Caco-2 (cell line): ENCODE measurements at places on chromosomes 2 and 18. TPM values are rescaled to one million over a fixed set of nuclear protein-coding genes. Genes with fewer than 3 reads are reported as not detected.

Gene BMP10
- total RNA-seq: not detected in 2 replicates

Gene CYP1B1
- total RNA-seq: 1.3 and 1.8 TPM in 2 replicates

Gene LOXL3
- total RNA-seq: 13.8 and 15.9 TPM in 2 replicates

Gene KIAA2012
- total RNA-seq: 0.27 and 0.37 TPM in 2 replicates

Gene ARHGAP15
- not detected in 2 replicates for total RNA-seq

Gene EGR4
- total RNA-seq: 0.30 TPM in 1 of 2 replicates, not detected in the other

Gene RUFY4
- not detected in 2 replicates for total RNA-seq

DNA sequence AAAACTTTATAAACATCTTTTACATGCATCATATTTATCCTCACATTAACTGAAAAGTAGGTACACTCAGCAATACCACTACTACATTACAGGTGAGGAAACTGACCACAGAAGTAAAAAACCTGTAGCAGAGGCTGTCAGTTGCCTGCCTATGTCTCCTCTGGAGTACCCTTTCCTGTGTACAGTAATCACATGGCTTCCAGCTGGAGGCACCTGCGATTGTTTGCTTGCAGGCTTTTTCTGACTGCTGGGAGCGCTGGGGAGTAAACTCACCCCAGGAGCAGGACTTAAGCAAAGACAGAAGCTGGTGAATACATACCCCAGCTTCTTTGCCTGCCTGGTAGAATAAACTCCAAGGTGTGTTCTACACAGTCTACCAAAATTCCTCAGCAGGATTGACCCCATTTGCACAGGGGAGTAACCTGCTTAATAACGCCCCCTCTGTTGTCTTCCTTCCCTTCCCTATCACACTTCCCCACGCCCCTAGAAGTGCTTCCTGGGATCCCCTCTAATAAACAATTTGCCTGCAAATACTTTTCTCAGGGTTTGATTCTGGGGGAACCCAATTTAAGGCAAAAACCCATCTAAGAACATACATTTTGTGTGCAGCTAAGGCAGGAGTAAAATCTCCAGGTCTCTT is 138.9 kb downstream of the PTH2R start:
- no peak overlapping the region for H3K27ac ChIP-seq
- no peaks in the 10 kb centered on the region for H3K27me3 ChIP-seq
- no peaks in the 10 kb centered on the region for H3K36me3 ChIP-seq
- H3K4me3 ChIP-seq: no peak overlapping the region
- peaks cover 25% of the 10 kb centered on the region for H3K4me1 ChIP-seq

DNA sequence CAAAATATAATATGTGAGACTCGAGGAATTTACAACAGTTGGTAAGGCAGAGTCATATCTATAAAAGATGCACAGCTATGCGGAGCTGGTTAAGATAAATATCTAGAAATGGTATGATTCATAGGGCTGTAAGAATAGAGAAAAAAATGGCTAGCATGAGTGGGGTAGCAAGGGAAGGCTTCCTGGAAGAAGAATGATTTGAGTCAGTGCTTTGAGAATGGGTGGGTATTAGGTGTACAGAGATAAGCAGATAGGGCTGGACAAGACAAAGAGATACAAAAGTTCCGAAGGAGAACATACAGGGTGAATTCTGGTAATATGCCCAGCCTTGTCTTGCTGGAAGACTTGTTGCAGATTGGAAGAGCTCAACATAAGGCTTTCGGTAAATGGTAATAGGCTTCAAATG is 291.5 kb upstream of the CCDC68 start:
- H3K4me3 ChIP-seq: no peak overlapping the region
- peak overlapping the region; percentile 81 for H3K27ac ChIP-seq
- no peaks in the 10 kb centered on the region for H3K27me3 ChIP-seq
- H3K4me1 ChIP-seq: peaks cover 44% of the 10 kb centered on the region
- DNase-seq: no peak

GRCh38 chr2:175309799-175310198 is 128.3 kb upstream of the ATP5MC3 start:
- no peaks in the 10 kb centered on the region for H3K36me3 ChIP-seq
- peak; percentile 58 for DNase-seq
- no peaks in the 10 kb centered on the region for H3K27me3 ChIP-seq
- no peak overlapping the region for H3K4me3 ChIP-seq
- H3K27ac ChIP-seq: no peak overlapping the region
- H3K4me1 ChIP-seq: no peaks in the 10 kb centered on the region

DNA sequence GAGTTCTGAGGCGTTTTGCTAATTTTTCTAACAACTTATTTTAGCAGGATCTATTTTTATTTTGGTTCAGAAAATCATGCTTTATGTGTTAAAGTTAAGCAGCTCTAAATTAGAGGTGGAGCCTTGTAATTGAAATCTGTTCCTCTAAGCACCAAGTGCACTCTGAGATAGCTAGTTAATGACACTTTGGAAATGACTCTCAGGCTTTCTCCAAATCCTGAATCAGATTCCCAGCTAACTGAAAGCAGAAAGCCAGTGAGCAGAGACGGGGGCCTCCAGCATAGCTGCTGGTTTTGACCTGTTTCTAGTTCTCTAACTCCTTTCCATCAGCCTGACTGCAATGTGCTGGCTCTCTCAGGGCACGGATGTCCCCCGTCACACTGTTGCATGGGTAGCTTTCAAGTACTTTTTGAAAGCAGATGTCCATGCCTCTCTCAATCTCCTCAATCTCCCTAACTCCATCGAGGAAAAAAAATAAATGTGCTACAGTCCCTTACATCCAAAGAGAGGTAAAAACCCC is 326.5 kb downstream of the SATB2 start:
- no peak overlapping the region for H3K27ac ChIP-seq
- no peak overlapping the region for H3K4me3 ChIP-seq
- no peak for DNase-seq
- H3K27me3 ChIP-seq: no peaks in the 10 kb centered on the region
- 0 out of 2 replicates have a peak, but pooled peaks cover under 1% of the 10 kb centered on the region for H3K4me1 ChIP-seq

DNA sequence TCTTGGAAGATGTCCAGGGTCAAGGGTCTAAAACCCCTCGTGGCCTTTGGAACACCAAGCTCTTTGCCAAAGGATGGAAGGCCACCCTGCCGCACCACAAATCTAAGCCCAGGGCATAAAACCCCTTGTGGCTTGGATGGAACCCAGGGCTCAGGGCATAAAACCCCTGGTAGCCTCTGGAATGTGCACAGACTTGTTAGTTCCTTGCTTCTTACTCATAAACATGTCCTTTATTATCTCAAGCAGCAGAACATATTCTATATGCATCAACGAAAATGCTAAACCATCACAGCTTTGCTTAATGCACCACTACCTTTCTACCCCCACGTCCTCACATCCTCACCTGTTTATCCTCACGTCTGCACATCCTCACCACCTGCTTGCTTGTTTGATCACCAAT is 998.0 kb downstream of the DSC3 start:
- no peak for DNase-seq
- no peak overlapping the region for H3K4me3 ChIP-seq
- no peaks in the 10 kb centered on the region for H3K27me3 ChIP-seq
- H3K36me3 ChIP-seq: no peaks in the 10 kb centered on the region
- H3K27ac ChIP-seq: no peak overlapping the region

DNA sequence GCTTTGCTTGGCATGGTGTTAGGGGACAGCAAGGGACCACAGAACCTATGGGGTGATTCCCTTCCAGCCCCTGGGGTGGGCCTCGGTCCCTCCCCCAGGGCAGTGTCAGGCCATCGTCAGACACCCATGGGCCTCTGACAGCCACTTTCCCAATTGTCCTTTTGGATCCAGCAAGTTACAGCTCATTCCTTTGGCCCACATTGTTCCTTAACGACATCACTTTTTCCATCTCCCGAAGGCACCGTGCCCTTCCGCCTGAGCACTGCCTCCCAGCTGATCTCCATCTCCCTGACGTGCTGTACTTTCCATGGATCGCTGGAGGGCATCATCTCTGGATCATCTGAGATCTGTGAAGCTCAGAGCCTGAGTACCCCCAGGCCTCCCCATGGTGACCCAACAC is 10.4 kb upstream of the KCNK3 start:
- H3K27me3 ChIP-seq: no peaks in the 10 kb centered on the region
- H3K36me3 ChIP-seq: no peaks in the 10 kb centered on the region
- H3K4me1 ChIP-seq: 0 out of 2 replicates have a peak, but pooled peaks cover under 1% of the 10 kb centered on the region

DNA sequence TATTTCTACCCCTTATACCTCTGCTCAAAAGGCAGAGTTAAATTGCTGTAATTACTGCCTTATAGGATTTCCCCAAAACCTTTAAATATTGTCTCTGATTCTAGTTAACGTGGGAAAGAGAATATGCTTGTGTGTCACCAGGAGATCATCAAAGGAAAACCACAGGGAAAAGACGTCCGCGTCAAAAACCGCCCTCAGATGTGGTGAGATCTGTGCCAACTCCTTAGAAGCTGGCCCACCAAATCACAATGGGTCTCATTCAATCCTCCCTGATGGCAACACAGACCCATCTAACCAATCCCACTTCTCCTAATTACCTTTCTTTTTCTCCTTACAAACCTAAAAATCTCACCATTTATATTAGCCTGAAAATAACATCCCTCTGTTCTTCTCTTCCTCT is 25.4 kb downstream of the VPS54 start:
- H3K4me1 ChIP-seq: peaks cover 29% of the 10 kb centered on the region
- no peaks in the 10 kb centered on the region for H3K36me3 ChIP-seq

GRCh38 chr2:134778372-134778771 is 59.6 kb upstream of the TMEM163 start:
- no peak overlapping the region for H3K4me3 ChIP-seq
- DNase-seq: no peak
- H3K4me1 ChIP-seq: 0 out of 2 replicates have a peak, but pooled peaks cover 3% of the 10 kb centered on the region
- no peaks in the 10 kb centered on the region for H3K36me3 ChIP-seq
- no peaks in the 10 kb centered on the region for H3K27me3 ChIP-seq

DNA sequence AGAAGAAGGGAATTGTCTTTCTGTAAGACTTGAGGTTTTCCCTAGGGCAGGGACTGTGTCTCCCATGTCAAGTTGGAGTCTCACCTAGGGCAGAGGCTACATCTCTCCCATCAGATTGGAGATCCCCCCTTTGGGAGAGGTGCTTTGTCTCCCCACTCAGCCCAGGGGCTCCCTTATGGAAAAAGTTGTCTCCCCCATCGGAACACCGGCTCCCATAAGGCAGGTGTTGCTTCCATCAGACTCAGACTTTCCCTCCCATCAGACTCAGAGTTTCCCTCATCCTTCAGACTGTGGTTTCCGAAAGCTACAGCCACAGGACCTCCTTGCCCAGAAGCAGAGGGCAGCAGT is 5.8 kb downstream of the ANKRD53 start:
- no peaks in the 10 kb centered on the region for H3K4me1 ChIP-seq
- H3K4me3 ChIP-seq: no peak overlapping the region
- DNase-seq: no peak
- peaks cover 1% of the 10 kb centered on the region; the same call in 1 of the 2 replicates for H3K36me3 ChIP-seq
- H3K27ac ChIP-seq: no peak overlapping the region

- H3K4me1 ChIP-seq: peaks cover 32% of the 10 kb centered on the region
- H3K36me3 ChIP-seq: peaks cover 2% of the 10 kb centered on the region; the same call in 1 of the 2 replicates
- H3K27ac ChIP-seq: peak overlapping the region; percentile 85
These were observed 19.6 kb downstream of the UGP2 start for GRCh38 chr2:63861220-63861822.

DNA sequence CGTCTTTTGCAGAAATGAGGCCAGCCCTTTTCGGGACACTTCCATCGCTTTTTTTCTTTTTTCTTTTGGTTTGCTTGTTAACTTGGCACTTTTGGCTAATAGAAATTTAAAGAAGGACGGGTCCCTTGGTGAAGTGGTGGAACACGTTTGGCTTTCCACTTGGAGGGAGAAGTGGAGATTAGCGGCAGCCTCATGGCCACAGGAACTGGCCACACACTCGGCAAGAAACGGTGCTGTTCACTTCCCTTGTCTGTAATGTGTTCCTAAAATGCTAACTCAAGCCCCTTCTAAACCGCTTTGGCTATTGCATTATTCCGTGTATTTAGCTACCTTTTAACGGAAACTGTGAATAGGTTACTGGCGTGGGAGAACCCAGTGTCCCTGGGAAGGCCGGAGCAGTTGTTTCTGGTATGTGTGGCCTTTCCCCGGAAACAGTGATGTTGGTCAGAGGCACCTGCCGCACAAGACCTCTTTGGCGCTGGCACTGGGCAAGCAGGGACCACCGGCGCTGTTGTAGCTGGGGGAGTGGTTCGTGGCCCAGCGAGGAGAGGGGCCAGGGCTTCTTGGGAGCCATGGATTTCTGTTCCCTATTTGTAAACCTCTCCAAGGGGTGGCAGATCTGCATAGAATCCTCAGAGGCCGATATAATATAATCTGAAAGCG is 981 bp downstream of the RAMP1 start:
- H3K4me1 ChIP-seq: peaks cover 28% of the 10 kb centered on the region
- DNase-seq: no peak
- no peak overlapping the region for H3K27ac ChIP-seq
- H3K36me3 ChIP-seq: no peaks in the 10 kb centered on the region

DNA sequence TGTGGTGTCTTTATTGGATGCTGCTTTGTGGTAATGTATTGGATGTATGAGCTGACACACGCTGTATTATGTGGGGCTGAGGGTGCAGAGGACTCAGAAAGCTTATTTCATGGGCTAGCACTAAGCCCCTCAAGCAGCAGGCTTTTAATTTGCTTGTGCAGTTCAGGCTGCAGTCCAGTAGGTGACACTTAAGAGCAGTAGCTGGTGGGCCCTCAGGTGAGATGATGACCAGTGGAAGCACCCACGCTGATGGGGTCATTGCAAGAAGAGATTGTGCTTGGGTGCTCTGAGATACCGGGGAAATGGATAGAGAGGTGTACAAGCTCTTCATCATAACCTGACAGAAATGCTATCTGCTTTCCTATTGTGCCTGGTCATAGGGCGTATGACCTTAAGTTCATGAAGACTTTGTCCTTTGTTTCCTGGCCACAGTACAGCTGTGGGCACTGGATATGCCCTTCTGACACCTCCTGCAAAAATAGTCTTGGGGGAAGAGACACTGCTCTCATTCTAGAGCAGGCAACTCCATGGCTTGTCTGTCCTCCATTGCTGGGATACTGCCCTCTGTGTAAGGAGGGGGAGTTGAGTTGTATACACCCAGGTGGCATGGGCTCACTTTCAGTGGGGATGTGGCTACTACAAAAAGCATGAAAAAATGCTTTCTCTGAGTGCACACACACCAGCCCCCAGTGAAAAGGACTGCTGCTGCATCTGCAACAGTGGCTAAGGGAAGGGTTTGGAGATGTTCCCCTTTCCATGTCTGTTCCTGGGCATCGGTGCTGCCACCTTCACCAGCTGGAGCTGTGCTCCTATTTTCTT is 205.7 kb upstream of the ZSWIM2 start:
- DNase-seq: no peak
- H3K4me1 ChIP-seq: no peaks in the 10 kb centered on the region
- no peaks in the 10 kb centered on the region for H3K36me3 ChIP-seq
- H3K4me3 ChIP-seq: no peak overlapping the region

DNA sequence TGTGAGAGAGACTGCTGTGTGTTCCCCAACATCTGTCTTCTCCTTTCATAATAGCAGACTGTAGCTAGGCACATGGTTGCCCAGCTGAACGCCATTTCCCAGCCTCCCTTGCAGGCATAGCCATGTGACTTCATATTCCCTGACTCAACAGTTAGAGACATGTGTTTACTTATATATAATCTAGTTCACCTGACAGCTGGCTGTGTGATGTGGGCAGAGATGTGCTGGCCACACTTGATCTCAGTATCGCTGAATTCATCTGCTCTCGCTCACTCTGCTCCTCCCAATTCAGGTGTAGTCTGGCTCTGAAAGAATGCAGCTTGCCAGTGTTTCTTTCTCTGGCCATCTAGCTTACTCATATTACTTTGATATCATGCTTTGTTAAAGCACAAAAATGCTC is 52.3 kb upstream of the SEC11C start:
- no peak overlapping the region for H3K4me3 ChIP-seq
- H3K4me1 ChIP-seq: no peaks in the 10 kb centered on the region
- H3K27ac ChIP-seq: no peak overlapping the region
- DNase-seq: no peak
- H3K36me3 ChIP-seq: no peaks in the 10 kb centered on the region
- H3K27me3 ChIP-seq: no peaks in the 10 kb centered on the region

- no peak overlapping the region for H3K4me3 ChIP-seq
- H3K4me1 ChIP-seq: peaks cover 15% of the 10 kb centered on the region
- no peak overlapping the region for H3K27ac ChIP-seq
- no peak for DNase-seq
- H3K27me3 ChIP-seq: no peaks in the 10 kb centered on the region
These were observed 47.9 kb downstream of the FRZB start for GRCh38 chr2:182818501-182818900.
